ENCODE measurements at places on chromosomes 1 and 21.
A peak's percentile ranks its signal among the peaks of the same experiment; 100 is the strongest.

GRCh38 chr1:167792188-167792565 lies 70.4 kb downstream of the MPZL1 start:
- no peak for DNase-seq

- DNase-seq = no peak
These were observed 549.7 kb upstream of the PLXNA2 start for GRCh38 chr1:208793861-208794345.

GRCh38 chr1:197890936-197891335 lies 11.5 kb upstream of the C1orf53 start:
- DNase-seq = no peak

DNA sequence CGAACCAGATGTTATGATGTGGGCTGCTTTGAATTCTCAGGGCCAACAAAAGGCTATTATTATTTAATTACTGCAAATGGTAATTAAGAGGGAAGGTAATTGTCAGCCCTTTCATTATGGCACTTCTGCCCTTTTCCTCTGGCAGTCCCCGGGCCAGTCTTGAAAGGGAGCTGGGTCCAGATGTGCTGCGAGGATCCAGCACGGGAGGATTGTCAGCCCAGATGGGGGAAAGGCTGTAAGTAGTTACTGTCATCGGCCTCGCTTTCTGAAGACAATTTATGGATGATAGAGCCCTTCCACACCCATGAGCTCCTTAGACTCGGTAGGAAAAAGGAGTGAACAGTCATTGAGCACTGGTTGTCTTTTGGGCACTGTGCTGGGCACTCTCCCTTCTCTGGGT lies 8.7 kb upstream of the ZNF362 start:
- no peak for DNase-seq

GRCh38 chr1:167229719-167230385 lies 9.2 kb downstream of the POU2F1 start:
- no peak for DNase-seq

DNA sequence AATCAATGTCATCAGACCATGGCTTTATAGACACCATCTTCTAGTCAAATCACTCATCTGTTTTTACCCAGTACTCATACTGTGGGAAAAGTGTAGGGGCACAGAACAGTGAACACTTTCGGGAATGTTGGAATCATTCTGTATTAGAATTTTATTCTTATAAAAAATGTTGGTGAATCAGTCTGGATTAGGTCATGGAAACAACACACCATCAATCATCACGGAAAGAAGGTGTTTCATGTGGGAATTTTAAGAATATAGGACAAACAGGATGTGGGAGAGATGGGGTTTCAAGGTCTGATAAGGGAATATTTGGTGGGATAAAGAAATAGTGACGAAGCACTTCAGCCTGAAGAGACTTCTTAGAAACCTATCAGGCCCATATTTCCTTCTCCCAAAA lies 17.3 kb downstream of the GBP1 start:
- DNase-seq = no peak

- peak; percentile 1 for DNase-seq
These were observed 3.8 kb upstream of the LCE3A start for GRCh38 chr1:152626744-152627143.

- DNase-seq = peak; percentile 87
These were observed 51.8 kb upstream of the FAM89A start for GRCh38 chr1:231091831-231092301.

GRCh38 chr1:40676501-40676900 lies 11.0 kb upstream of the RIMS3 start:
- DNase-seq = no peak

DNA sequence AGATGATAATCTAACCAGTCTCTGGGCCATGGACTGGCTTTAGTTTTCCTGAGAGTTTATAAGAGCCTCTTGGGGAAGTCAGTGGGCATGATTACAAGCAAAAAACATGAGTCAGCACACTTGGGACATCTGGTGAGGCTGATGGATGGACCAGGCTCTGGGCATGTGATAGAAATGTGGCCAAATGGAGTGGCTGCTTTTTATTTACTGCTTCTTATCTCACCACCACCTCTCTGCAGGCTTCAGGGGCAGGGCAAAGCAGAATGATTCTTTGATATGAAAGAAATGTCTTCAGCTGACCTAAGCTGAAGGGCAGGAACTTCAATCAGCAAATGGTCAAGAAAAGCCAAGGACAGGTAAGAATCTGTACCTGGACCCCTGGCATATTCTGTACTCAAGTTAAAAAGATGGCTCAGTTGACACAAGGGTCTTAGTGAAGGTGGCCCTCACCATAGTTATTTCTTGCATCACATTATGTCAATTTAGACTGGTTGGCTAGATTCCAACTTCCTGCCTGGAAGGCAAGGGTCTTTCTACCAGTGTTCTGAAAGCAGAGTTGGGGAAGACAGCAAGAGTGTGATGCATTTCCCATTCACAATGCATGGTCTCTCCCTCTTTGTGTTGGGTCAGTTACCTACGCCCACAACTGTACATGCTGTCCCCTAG lies 162.8 kb downstream of the FASLG start:
- no peak for DNase-seq

DNA sequence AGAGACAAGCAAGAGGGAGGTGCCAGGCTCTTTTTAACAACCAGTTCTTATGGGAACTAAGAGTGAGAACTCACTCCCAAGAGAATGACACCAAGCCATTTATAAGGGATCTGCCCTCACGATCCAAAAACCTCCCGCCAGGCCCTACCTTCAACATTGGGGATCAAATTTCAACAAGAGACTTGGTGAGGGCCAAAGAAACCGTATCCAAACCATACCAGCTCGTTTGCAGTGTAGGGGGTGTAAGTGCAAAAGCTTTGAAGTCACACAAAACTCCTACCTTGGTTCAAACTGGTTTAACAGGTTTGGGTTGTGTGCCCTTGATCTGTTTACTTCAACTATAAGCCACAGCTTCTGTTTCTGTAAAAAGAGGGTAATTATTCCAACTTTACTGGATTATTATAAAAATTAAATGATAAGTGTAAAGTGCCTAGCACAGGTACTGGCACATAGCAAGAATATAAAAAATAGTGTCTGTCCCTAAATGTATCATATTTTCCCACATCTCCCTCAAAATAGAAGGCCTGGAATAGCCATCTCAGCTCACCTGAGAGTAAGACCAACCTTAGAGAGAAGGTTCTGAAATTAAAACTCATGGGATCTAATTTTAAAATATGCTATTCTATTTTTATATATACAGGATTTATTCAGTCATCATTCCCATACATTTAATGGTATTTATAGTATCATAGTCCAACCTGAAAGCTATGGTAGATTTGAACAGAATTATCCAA lies 7.0 kb upstream of the USP25 start:
- no peak for DNase-seq

- DNase-seq = no peak
These were observed 103.6 kb upstream of the GCLM start for GRCh38 chr1:94012708-94013366.

DNA sequence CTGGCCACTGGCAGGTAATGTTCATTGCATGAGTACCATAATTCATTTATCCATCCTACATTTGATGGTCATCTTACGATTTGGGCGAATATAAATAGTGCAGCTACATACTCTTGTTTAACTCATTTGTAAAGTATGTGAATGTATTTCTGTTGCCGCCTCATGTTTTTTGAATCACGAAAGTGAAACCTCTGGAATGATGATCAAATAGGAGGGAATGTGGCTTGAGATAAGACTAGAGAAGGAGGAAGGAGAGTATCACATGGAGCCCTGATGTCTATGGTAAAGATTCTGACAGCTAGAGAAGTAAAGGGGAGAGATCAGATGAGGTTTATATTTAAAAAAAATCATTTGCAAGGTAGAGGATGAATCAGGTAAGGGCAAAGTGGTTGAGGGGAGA lies 8.0 kb downstream of the MRPS14 start:
- DNase-seq = no peak

DNA sequence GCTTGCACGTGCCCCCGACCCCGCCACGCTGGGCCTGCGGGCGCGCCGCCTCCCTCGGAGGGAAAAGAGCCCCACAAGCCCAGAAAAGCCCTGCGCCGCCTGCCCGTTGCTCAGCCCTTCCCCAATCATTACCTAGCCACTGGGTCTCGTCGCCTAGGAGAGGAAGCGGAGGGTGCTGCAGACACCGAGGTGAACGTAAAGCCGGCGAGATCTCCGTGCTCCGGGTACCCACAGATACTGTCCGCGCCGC lies at the start of gene ENO1:
Gene ENO1 (minus strand): TSS at position 239 of the 250 bp plus-strand sequence. CDS start 3,778 bp downstream, outside the sequence.
- DNase-seq = no peak

DNA sequence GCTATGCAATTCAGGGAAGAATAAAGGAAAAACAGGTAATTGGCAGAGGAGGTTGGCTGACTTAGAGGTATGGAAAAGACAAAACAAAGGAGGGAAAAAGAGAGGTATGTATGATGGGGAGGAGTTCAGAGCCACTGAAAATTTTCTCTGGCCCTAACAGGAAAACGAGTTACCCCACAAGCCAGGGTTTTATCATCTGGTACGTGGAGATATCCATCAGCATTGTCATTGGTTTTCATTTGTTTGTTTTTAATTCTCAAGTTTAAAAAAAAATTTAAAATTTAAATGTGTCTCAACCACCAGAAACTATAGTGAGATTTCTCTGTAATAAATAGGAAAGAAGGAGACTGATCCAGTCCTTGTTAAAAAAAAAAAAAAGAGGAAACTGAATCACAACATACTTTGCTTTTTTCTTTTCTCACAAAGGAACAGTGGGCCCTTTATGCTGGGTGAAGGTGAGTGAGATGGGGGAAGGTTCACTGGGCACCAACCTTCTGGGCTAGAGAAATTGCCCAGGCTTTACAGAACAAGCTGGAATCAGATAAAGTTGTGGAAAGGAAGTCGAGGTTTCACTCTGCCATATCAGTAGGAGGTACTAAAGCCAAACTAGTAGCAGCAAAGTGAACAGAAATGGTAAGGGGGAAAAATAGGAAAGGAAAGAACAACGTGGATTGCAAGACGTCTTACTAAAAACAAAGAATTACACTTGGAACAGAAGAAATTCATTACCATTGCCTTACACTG lies 2.7 kb downstream of the IFNAR2 start:
- DNase-seq = no peak

DNA sequence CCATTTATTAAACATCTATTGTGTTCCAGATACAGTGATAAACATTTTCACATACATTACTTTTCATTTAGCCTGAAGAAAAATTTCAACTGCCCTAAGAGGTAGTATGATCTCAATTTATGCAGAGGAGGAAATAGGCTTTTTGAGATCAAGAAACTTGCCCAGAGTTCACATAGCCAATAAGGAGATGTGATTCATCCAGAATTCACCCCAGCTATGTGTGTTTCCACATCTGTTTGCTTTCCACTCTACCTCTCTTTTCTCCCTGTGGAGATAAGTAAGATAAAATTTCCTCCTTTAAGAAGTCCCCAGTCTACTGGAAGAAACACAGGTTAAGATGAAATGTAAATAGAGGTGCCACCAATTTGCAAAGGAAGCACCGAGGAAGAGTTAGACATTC lies 199.7 kb upstream of the C8B start:
- DNase-seq = no peak

DNA sequence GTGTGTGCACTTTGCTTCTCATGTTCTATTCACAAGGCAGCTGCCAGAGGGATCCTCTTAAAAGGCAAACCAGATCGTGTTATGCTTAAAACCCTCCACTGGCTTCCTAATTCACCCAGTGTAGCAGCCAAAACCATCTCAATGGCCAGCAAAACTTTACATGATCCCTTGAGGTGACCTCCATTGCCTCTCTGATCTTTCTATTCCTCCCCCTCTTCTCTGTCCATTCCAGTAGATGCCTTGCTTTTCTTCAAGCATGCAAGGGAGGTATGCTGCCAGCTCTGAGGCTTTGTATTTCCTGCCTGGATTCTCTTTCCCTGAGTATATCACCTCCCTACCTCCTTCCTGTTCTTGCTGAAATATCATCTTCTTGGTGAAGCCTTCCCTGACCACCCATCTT lies 93.2 kb upstream of the KCNK2 start:
- no peak for DNase-seq

GRCh38 chr1:5485436-5485835 lies 506.8 kb downstream of the NPHP4 start:
- no peak for DNase-seq

- DNase-seq = no peak
These were observed 256.8 kb downstream of the DISC1 start for GRCh38 chr1:231883382-231883781.

GRCh38 chr1:8083739-8084484 lies 57.8 kb upstream of the ERRFI1 start:
- no peak for DNase-seq

GRCh38 chr21:32163386-32163785 lies 115.5 kb downstream of the MIS18A start:
- no peak for DNase-seq

GRCh38 chr1:212819726-212820125 lies 27.7 kb downstream of the SPATA45 start:
- no peak for DNase-seq

GRCh38 chr1:3000671-3001470 lies 20.4 kb upstream of the ACTRT2 start:
- DNase-seq = no peak

DNA sequence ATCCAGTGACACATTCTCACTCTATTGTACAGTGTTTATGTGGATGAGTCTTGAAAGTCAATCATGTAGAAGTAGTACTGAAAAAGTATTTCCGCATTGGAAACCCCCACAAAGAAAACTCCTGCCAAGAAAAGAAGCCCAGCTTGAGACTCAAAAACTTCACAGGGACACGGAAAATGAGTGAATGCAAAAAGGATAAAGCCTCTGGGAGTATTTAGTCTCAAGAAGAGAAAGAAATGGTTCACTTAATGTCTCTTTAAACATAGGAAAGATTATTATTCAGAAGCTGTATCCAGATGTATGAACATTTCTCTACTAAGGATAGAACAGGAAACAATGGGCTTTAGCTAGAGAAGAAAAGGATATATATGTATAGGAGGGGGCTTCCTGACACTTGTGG lies 304.5 kb downstream of the BARHL2 start:
- DNase-seq = no peak

DNA sequence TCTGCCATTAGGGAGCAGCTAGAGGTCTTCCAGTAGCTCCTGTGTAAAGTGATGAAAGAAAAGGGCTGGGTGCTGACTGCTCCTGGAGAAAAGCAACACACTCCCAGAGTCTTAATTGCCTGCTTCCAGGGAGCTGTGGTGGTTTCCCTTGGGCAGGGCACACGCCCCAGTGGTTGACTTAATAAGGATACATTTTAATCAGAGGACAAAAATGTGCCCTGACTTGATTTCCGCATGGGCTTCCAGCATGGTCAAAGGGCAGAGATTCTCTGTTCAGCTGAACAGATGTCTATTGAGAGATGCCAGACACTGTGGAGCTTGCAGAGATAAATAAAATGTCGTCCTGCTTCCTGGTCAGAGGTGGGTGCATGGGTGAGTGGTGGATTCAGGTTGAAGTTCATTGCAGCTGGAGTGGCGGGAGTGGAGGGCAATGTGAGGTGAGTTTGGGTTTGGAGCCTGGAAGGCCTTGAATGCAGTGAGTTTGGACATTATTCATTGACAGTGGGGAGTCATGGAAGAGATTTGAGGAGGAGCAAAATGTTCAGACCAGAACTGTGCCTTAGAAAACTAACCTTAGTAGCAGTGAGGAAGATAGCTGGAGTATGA lies 16.0 kb downstream of the QSOX1 start:
- DNase-seq = no peak

GRCh38 chr1:22376976-22377375 lies 74.7 kb upstream of the ZBTB40 start:
- no peak for DNase-seq

- DNase-seq = no peak
These were observed 198.3 kb downstream of the CYYR1 start for GRCh38 chr21:26374817-26375216.

All from HEK293T (cell line).